HuH-7 (cell line): ENCODE measurements at places on chromosomes 13 and 19.

GRCh38 chr19:38455031-38455430 is 21.5 kb downstream of the RYR1 start:
- peak; percentile 88 for DNase-seq

DNA sequence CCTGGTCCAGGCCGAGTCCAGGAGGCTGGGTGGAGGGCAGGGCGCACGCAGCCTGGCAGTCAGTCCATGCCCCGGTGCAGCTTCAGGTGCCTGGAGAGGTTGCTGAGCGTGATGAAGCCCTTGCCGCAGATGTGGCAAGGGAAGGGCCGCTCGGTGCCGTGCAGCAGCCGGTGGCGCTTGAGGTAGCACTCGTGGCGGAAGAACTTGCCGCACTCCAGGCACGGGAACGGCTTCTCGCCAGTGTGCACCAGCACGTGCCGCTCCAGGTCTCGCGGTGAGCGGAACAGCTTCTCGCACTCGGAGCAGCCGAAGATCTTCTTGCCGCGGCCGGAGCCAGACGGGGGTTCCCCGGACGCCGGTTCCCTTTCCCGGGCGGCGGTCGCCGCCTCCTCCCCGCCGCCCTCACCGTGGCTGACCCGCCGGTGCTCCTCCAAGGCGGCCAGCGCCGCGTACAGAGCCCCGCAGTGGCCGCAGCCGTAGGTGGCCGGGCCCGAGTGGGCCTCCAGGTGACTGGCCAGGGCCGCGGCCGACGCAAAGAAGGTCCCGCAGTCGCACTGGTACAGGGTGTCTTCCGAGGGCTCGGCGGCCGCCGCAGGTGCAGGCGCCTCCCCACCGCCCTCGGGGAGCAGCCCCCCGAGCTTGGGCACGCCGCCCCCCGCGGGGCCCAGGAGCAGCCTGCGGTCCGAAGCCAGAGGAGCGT is 6.8 kb downstream of the FIZ1 start:
- no peak for DNase-seq

GRCh38 chr13:113744197-113745000 is 14.6 kb upstream of the TMEM255B start:
- no peak for DNase-seq

DNA sequence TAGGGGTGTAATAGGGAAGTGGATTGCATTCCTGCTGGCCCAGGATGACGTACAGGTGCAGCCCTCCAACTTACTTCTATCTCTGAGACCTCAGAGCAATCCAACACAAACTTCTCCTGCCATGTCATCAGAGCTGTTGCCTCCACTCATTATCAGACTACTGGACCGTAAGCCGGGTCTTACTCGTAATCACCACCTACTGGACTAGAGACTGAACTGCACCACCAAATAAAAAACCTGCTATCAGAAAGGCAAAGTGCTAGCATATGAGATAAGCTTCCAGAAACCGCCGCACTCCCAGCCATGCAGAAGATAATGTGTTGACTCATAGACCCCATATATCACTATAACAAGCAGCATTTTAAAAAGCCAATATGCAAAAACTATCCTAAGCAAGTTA is 102.0 kb downstream of the SLITRK1 start:
- DNase-seq = peak; percentile 1

DNA sequence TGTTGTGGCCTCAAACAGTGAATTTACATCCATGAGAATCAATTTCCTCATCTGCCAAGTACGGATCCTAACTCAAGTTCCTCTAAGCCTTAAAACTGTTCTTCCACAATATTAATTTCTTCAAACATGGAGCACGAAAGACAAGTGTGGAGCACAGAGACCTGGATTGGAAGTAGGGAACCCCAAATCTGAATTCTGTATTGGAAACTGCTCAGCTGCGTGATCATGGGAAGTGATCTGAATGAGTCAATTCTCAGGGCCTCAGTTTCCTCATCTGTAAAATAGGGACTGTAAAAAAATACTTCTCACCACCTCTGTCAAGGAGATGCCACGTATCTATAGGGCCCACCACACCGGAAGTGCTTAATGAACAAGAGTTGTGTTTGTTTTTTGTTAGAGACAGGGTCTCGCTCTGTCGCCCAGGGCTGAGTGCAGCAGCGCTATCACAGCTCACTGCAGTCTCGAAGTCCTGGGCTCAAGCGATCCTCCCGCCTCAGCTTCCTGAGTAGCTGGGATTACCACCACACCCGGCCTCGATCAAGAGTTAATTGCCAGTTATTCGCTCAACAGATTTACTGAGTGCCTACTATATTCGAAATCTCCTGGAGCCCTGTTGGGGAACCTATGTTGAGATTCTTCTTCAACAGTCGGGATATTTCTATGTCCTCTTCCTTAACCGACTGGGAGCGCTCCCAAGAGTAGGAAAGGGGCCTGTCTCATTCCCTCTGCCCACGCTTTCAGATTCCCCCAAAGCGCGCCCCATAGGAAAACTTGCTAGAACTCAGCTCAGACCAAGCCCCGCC is 1.6 kb downstream of the SERTAD3 start:
- no peak for DNase-seq

DNA sequence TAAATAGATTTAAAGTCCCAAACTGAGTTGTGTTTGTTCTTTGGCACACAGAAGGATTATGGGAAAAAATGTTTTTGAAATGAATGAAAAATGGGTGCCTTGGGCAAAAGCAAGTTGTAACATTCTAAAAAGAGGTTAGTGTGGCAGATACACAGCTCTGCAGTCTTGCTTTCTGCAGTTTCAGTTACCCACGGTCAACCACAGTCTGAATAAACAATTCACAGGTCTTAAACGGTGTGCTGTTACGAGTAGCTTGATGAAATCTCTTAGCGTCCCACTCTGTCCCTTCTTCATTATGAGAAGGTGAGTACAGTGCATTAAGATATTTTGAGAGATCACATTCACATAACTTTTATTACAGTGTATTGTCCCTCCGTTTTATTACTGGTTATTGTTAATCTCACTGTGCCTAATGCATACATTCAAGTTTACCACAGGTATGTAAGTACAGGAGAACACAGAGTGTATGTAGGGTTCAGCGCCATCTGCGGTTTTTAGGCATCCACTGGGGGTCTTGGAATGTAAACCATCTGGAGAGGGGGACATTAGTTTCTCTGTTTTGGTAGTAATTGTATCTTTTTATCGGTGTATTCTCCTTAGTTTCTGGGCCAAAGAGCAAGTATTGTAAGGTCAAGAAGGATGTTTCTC is 8.1 kb downstream of the FARP1 start:
- no peak for DNase-seq

DNA sequence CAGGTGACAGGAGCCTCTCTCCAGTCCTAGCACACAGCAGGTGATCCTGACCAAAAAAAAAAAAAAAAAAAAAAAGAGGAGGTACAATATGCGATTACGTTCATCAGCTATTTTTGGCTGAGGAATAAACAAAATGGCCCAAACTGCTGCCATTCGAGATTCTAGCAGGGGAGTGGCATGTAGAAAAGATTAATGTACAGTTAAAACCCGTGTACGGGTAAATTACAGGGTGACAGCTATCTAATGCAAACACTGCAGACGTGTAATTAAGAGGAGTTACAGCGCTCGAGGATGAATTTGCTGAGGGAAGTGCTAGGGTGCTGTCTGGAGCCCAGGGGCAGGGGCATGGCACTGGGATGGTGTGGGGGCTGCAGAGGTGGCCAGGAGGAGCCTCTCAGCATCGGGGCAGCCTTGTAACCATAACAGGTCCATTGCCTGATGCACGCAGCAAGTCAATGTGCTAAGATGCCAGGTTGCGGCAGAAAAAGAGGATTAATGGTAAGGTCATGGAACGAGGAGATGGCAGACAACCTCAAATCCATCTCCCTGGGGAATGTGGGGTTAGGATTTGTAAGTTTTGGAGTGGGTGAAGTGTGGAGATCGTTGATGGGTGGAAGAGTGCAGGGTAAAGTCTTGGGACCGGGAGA is 17.4 kb downstream of the CHST8 start:
- no peak for DNase-seq
